ENCODE measurements at places on chromosomes 1 and 21.

DNA sequence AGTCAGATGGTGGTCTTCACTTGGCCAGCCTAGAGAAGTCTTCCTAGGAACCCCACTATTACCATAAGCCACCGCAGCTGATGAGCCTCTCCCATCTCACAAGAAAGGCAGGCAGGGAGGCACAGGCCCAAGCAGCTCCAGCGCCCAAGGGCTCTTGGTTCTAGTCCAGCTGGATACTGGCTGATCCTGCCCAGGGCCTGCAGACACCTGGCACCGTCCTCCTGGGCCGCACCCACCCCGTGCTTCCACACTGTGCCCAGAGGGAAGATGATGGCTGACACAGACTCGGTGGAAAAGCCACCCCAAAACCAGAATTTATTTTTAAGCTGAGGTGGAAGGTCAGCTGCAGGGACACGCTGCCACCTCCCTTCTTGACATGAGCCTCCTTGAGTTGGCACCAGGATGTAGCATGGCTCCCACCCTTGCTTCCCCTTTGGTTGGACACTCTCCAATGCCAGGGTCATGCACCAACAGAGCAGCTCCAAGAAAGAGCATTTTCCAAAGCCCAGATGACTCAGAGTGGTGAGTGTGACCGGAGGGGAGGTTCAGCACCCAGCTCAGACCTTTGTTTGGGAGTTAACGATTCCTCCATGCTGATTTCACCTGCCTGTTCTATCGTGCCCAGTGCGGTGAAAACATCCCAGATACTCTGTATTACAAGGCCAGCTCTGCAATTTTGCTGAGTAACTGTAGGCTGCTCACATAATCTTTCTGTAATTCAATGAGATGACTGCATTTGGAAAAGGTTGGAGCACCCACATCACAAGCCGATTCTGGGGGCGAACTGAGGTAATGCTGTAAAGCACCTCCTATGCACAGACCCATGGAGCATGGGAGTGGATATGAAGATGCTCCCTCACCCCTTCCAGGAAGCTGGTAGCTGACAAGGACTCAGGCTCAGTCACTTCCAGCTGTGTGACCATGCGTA is 63.1 kb upstream of the SLC2A1 start:
- DNase-seq = no peak

GRCh38 chr1:219081943-219082925 is 91.4 kb upstream of the LYPLAL1 start:
- DNase-seq = no peak

DNA sequence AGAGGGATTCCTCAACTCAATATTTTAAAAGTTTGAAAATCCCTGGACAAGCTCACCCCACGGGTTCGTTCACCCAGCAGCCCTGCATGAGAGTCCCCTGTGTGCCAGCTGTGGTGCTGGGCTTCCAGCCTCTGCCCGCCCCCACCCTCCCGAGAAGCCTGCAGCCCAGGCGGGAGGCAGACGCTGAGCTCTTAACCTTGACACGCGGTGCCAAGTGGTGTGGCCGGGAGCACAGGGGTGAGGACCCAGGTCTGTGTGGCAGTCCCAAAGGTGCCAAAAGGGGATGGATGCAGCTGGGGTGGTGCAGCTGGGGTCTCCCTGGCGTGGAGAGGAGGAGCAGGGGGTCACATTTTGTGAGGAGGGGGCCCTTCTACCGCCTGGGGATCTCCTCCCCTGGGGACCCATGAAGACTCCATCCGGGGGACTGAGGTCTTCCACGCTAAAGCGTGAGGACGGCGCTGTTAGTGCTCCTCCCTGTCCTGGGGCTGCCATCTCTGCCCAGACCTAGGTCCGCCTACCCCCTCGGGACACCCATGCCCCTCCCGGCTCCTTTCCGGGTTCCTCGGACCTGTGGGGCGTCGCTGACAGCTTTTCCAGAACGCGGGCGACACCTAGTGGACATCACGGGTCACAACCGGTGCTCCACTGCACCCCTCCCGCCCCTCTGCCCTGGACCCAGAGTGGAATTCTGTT is 12.9 kb downstream of the PLA2G2F start:
- DNase-seq = peak; percentile 84

DNA sequence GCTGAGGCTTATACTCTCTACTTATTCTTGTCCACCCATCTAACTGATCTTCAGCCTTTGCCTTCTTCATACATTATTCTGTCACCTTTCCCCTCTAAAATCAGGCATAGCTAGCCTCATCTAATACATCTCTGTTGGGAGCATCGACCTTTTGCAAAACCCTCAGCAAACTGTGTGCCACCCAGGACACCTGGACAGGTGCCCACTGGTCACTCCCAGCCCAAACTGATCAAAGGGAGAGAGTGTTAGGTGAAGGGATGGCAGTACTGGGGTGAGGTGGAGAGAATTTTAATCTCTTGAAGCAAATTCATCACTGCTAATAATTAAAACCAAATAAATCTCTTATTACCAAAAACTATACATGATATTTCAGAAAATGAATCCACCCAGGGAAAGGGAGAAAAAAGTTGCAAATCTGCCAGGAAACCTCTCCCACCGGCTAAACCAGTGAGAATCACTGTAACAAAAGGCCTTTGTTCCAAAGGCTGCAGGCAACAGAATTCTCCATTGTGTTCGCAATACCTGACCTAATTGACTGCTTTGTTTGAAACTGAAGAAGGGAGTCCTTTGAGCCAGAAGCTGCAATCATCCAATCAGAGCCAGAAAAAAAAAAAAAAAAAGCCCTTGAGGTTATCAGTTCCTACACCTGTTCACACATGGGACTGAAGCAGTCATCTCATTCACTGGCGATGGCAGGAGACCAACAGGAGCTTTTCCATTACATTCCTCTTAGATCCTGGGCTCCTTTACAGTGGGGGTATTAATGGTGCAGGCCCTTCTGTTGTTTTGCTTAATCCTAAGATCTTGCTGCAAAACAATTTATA is 172.6 kb downstream of the APP start:
- peak; percentile 64 for DNase-seq

- DNase-seq = no peak
Observed at GRCh38 chr1:118999348-119000071, 11.4 kb upstream of the TBX15 start.

- DNase-seq = no peak
Observed at GRCh38 chr1:109610609-109611307, 8.7 kb downstream of the GNAT2 start.

GRCh38 chr1:86175756-86176155 is 19.2 kb upstream of the COL24A1 start:
- no peak for DNase-seq

DNA sequence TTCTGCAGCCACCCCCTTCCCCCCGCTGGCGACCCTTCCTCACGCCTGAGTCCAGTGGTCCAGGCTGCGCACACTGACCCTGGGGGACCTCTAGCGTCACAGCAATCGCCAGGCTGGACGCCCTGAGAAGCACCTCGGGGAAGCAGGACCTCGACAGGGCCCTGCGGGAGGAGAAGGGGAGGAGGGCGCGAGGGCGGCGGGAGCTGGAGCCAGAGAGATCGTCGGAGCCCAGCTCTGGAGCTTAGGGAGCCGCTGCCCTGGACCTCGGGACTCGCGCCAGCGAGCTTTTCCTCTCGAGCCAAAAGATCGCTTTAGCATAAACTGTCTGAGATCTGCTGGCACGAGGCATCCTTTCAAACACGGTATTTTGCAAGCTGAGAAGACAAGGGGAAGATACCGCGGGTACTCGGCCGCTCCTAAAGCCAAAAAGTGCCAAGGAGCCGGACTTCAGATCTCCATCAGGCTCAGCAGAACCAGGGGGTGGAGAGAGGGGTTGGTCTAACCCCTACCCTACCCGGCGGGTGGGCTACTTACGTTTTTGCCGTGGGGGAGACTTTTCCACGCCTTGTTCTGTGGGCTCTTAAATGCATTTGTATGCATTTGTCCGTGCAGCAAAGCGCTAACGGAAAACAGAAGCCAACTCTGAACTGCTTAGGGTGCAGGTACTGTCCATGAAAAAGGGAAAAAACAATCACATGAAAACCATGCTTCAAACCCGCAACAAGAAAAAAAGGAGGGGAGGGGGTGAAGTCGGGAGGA is 586 bp downstream of the COL24A1 start:
- DNase-seq = peak; percentile 25

DNA sequence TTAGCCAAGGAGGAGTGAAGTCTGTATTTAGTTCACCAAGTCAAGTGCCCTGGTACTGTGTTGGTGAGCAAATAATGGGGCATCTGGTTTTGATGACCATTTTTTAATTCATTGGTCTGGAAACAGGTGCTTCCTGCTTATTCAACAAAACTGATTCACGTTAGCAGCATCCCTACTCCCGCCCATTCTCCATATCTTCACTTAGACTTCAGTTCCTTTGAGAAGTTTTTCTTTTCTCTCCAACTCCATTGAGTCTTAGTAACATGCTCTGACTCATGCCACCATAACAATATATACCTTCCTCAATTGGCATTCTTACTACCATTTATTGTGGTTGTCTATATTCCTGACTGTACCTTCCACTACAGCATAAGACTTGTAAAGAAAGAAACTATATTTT is 468.9 kb downstream of the DPYD start:
- no peak for DNase-seq

- DNase-seq = no peak
Observed at GRCh38 chr1:103576065-103576464, 4.7 kb downstream of the AMY2B start.

DNA sequence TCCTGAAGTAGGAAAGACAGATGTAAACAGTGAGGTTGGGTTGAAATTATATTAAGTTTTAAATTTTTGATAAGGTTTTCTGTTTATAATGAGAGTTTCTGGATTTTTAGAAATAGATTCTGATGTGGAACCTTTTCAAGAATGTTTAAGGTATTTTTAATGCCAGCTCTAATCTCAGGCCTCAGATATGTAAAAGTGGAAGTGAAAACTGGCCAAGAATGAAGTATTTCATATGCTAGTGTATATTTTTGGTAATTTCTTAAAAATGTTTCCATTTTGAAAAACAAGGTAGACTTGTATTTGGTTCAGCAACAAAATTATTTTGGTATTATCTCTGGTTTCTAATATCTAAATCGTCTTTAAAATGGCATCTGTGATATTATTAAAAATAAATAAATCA is 14.4 kb downstream of the IFNAR1 start:
- DNase-seq = no peak

- no peak for DNase-seq
Observed at GRCh38 chr1:212487774-212488435, 55.2 kb downstream of the NENF start.

GRCh38 chr21:38667291-38667870 is 138.3 kb upstream of the ETS2 start:
- no peak for DNase-seq

- DNase-seq = no peak
Observed at GRCh38 chr1:154334079-154335024, 9.0 kb downstream of the ATP8B2 start.

- DNase-seq = peak; percentile 90
Observed at GRCh38 chr1:29271724-29272123, 35.4 kb downstream of the PTPRU start.

GRCh38 chr1:168483539-168483938 is 60.3 kb downstream of the XCL2 start:
- DNase-seq = no peak

- DNase-seq = peak; percentile 69
Observed at GRCh38 chr1:246492611-246493245, 14.4 kb downstream of the SMYD3 start.

DNA sequence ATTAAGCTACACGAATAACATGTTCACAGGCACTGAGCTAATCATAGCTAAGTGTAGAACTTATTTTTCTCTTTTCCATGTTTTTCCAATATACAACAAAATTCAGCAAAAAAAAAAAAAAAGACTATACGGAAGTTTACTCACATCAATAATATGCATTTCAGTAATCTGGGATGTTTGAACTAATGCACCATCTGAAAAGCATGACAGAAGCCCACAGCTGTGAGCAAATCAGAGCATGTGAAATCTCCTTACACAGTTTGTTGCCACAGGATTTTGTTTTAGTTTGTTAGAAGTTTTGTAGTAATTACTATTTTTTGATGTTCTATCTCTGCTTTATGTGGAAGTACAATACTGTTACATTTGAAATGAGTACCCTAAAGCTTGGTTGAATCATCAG is 1051.7 kb downstream of the TTLL7 start:
- no peak for DNase-seq

- DNase-seq = no peak
Observed at GRCh38 chr1:178614286-178614685, 101.4 kb downstream of the TEX35 start.

DNA sequence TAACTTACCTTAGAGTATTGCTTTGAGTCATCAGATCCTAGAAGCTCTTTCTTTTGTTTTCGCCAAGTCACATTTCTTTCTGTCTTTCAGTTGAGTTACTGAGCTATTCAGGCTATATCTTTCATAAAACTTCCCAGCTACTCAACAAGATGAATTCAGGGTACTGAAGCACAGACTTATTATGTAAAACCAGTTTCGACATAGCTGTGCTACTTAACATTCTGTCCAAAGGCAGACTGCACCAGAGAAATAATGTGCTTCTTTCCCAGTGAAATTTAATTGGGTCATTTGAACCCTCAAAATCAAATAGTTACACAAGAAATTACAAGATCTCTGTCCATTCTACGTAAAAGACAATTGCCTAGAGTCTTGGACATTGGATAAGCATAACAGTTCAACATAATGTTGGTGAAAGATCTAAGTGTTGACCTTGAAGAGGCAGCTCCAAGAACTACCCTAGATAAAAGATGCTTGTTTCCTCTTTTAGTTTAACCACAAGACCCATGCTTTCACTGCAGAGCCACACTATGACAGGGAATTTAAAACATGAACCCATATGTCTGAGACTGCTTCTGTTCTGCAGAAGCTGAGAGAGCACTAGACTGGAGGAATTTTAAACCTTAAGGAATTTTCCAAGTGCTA is 163.2 kb downstream of the LRRC40 start:
- no peak for DNase-seq

DNA sequence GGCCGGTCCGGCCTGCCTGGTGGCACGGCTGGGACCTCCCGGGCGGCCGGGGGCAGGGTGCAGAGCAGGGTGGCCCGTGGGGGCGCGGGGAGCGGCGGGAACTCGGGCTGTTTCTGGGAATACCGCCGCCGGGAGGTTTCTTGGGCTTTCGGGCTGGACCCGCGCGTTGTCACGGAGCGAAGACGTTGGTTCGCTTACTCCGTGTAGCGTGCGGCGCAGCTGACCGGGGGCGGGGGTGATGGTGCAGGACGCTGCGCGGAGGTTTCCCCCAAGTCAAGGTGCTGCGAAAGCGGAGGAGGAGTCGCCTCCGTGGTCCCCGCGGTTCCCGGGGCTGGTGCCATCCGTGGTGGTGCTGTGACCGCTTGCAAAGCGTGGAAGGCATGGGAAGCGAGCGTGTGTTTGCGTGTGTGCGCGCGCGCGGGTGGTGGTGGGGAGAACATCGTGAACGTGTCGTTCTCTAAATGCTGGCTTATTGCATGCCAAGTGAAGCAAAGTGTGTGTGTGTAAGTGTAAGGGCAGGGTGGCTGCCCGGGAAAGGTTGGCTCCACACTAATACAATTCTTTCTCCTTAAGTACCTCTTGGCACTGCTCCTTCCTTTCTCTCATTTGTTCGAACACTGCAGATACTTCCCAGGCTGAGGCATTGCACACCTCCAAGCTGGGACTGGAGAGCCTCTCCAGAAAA is 1.1 kb downstream of the RYR2 start:
- DNase-seq = no peak

Measured in colonic mucosa (tissue), 4 donors.